Stimulated activated CD4-positive, alpha-beta T cell treated with anti-CD3 and anti-CD28 coated beads, Interleukin-2, amount 100 ng/mL, for 4 hours (primary cell): ENCODE measurements at places on chromosomes 6 and 20.

DNA sequence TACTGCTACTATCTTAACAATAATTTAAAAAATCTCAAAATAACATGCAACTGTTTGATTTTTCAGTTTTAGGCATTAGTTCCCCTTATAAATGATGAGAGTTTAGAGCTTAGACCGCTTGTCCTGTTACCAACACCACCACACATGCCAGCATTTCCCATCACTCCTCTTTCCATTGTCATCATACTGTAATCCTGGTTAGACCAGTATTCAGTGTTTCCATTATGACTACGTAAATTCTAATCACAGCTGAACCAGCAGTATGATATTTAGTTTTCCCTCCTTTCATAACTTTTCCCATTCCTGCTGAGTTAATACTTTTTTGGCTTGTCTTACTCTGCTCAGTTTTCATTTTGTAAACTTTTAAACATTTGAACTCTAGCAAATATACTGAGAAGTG lies 12.2 kb upstream of the TBC1D20 start:
- no peak for DNase-seq

- no peak for DNase-seq
These were observed 45.2 kb downstream of the UTRN start for GRCh38 chr6:144330017-144330987.

DNA sequence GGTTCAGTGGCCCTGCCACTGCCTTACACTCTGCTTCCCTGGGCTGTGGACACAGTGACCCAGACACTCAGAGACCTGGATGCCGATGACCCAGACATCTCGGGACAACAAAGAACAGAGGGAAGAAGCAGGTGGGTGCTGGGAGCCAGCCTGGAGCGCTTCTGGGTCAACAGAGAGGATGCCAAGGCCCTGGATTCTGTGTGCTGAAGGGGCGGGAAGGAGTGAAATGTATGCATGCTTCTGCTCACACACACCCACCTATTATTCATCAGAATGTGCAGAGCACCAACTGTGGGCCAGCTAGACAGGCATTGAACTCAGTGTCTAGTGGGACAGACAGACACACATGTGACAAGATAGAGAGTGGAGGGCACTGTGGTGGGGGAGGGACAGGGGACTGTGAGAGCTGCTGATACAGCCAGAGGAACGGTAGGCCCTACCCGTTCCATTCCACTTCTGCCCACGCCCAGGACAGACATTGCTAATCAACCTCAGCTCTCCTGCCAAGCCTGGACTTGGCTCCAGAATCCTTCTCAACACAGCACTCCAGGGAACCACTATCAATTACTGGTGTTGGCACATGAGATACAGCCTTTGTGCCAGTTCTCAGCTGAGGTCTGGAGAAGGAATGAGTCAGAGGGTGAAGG lies 20.2 kb downstream of the KCNK15 start:
- no peak for DNase-seq

DNA sequence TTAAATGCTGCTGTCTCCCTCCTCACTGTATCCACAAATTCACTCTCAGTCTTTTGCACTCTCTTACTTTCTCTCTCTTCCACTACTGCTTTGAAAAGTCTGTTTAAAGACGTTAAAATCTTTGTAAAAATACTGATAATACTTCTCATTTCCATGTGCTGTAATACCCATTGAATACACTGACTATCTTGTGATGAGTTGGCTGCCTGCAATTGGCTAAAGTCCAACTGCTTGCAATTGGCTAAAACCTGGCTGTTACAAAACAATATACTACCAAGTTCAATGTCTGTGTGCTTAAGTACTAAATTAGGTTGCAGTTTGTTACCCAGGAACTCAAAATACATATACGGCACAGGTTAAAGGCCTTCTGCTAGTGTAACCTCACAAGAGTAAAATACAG lies 264.8 kb downstream of the THBS2 start:
- no peak for DNase-seq

- DNase-seq: peak; percentile 4
These were observed 52.7 kb downstream of the CDH22 start for GRCh38 chr20:46255440-46256104.

- no peak for DNase-seq
These were observed 1.8 kb downstream of the ECHDC1 start for GRCh38 chr6:127341471-127342202.

GRCh38 chr20:57265997-57266290 lies 497 bp downstream of the BMP7 start:
- DNase-seq: no peak

GRCh38 chr6:138082232-138082631 lies 25.0 kb downstream of the PERP start:
- DNase-seq: no peak

- DNase-seq: no peak
These were observed at the start of gene LAMA2 for GRCh38 chr6:128882991-128883611. TSS of gene LAMA2 (plus strand) at chr6:128883138. CDS start at chr6:128883246, 108 bp downstream.

DNA sequence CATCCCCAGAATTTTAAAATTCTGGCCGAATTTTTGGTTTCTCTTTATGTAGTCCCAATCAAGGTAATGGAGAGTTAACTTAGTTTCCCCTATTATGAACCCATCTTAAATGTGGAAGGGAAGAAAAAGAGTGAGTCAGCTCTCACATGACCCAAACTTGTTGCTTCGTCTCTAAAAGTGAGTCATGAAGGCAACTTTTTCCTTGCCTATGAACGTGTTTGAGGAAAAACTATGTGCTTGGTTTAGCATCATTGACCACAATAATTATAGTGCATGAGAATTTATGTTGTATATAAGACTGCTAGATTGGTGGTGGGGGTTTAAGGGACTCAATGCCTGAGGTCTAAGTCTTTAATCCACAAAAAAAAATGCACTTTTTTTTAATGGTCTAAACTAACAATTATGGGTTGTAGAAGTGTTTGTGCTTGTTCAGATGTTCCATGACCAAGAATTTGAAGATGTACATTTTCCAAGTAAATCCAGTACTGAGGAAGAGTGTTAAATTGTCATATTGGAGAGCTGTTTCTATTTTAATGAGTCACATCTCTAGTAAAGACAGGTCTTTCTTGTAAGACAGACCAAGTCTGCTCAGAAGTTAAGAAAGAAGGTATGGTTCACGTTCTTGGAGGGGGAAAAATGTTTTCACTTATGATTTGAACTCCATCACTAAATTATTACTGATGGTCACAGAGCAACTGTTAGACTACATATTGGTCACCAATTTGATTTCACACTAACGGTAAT lies 409.9 kb upstream of the MARCKS start:
- no peak for DNase-seq

GRCh38 chr20:49620364-49621240 lies 52.7 kb upstream of the PTGIS start:
- no peak for DNase-seq

- no peak for DNase-seq
These were observed 41.6 kb downstream of the CYP39A1 start for GRCh38 chr6:46610862-46611553.

- DNase-seq: no peak
These were observed 149.0 kb downstream of the HACE1 start for GRCh38 chr6:104710543-104711335.

DNA sequence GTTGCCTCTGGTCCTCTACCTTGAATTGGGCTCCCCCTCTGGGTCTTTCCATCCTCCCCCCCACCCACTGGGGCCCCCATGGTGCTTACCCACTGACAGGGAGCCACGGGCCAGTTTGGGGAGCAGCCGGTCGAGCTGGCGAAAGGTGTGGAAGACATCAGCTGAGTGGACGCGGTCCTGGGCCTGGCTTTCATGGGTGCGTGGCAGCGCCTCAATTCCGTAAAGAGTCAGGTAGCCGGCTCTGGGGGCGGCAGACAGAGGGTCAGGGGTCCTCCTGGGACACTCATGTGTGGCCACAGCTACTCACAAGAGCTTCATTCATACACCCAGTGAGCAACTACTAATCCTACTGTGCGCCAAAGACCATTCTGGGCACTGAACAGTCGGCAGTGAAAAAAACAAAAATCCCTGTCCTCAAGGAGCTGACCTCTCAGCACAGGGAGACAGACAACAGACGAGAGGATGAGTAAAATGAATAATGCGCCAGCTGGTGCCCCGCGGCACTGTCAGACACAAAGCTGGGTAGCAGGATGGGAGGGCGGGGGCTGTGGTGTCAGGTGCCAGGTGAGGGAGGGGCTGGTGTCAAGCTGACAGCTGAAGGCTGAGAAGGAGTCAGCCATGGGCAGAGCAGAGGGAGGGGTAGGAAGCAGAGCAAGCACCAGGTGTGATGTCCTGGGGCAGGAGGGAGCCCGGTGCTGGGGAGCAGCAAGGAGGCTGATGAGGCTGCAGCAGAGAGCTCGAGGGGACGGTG lies 28.3 kb downstream of the PTGIS start:
- no peak for DNase-seq

DNA sequence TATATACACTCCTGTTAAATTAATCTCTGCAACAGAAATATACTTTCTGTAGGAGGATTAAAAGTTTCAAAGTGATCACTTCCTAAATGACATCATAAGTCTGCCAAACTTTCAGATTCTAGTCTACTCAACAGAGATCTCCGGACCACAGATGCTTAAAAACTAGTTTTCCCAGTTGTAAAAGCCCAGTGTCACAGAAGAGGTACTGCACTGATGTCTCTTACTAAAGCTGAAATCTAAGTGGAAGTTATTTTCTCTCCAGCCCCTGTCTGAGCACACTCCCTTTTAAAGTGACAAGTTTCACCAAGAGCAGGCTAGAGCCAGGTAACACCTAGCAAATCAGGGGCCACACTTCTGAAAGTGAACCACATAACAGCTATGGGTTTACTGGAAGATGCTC lies 71.6 kb upstream of the DST start:
- no peak for DNase-seq

- DNase-seq: peak; percentile 28
These were observed 526.6 kb upstream of the ARID1B start for GRCh38 chr6:156250593-156250992.

DNA sequence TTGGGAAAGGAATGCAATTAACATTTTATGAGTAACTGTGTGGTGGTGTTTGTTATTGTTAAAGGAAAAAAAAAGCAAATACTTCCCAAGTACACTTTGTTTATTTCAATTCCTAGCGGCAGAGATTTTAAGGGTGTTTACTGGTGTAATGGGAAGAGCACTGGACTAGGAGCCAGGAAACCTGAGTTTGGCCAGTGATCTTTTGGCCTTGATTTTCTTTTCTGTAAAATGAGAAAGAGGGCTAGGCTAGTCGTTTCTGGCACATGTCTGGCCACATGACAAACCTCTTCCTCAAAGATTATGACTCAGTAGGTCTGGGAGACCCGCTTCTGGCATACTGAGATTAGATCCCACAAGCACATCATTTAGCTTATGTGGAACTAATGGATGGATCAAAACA lies 428.1 kb upstream of the NOX3 start:
- DNase-seq: no peak

- no peak for DNase-seq
These were observed 10.9 kb downstream of the FOXF2 start for GRCh38 chr6:1400126-1400850.

DNA sequence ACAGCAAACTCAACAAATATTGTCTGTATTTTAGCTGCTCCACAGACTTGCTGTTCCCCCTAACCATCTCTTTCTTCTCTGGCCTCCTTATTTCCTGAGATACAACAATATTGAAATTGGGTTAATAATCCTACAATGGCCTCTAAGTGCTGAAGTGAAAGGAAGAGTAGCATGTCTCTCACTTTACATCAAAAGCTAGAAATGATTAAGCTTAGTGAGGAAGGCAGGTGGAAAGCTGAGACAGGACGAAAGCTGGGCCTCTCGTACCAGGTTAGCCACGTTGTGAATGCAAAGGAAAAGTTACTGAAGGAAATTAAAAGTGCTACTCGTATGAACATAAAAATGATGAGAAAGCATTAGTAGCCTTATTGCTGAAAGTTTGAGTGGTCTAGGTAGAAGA lies 63.8 kb downstream of the ELOVL5 start:
- DNase-seq: no peak

DNA sequence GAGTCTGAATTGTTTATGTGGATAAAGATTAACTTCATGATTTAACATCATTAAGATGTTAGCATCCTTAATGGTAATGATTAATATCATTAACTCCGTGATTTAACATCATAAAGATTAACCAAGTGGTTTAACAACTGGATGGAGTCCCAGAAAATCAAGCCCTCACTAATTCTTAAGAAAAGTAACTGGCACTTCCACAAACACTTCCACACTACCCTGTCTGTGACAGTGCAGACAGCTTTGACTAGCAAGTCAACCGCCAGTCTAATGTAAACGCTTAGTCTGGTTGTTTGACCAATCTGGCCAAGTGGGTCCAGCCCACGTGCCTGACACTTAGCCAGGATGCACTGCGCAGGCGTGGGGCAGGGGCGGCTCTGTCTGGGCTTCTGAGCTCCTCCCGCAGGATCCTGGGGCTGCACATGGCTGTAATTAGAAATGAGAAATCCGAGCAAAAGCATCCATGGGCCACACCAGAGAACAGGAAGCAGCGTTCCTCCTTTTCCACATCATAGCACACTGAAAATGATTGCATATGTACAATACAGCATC lies 424.2 kb downstream of the FOXA2 start:
- DNase-seq: no peak

- no peak for DNase-seq
These were observed 3.7 kb upstream of the BEND6 start for GRCh38 chr6:56951049-56951831.

GRCh38 chr6:142648036-142648451 lies 296.9 kb downstream of the HIVEP2 start:
- DNase-seq: no peak

- peak; percentile 74 for DNase-seq
These were observed 70.9 kb downstream of the HFE start for GRCh38 chr6:26158076-26158580.

- no peak for DNase-seq
These were observed 244.8 kb downstream of the FARS2 start for GRCh38 chr6:5506149-5506548.

DNA sequence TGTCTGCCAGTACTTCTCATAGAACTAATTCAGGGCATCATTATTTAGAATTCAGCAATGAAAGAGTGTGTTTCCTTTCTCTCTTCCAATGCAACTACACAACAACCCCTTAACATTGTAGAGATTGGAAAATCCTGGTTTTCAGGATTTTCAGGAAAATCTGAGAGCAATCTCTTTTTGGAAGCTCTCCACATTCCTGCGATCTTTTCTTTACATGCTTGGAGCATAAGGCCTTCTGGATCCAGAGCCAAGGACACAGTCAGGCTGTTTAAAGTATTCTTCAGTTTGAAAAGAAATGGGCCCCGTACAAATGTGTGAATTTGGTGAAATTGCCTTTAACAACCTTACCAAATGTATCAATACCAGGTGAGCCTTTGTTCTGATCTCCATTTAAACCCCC lies 469.7 kb downstream of the PKHD1 start:
- DNase-seq: no peak

GRCh38 chr6:88251301-88251700 lies 85.2 kb upstream of the CNR1 start:
- no peak for DNase-seq

DNA sequence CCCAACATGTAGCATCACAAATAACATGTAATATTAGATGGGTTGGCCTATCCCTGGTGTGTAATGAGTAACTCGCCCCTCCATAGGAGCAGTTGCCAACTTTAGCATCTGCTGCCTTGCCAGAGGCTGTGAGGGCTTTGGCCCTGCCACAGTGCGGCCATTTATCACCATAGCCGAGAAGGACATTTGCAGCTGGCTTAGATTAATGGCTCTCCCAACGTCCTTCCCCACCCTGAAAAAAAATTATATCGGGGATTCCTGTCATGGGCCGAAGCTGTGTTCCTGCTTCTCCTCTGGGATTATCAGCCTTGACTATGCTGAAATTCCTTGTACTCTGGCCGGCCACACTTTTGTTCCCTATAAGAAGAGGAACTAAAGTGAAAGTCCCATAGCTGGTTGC lies 7.6 kb upstream of the ADIG start:
- no peak for DNase-seq
